Retina (tissue), 1 donor: ENCODE measurements at places on chromosomes 2 and 18.

- no peak for DNase-seq
These were observed 772.6 kb downstream of the TSN start for GRCh38 chr2:122528061-122528460.

DNA sequence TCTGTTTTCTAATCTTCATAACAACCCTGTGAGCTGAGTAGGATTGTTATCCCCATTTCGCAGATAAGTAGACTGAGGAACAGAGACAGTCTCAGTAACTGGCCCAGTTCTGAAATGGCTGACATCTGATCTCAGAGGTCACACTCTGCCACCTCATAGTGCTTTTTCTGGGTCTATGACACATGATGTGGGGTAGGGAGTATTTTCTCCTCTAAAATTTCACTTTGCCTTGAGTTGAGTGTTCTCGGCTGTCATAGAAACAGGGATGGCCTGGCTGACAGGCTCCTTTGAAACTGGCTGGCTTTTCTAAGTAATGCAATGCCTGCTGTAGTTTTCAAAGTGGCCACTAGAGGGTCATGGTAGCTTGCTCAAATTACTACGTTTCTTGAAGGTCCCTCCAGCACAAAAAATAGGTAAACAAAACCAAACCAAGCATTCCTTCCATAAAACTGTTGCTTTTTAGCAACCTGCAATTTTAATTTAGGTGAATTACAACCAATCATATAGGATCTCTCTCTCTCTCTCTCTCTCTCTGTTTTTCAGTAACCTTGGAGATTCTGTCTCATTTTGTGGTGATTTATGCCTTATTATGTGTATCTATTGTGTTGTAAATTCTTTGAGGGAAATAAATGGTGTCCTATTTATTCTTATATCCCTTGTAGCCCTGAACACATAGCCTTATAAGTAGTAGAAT, 84.2 kb upstream of the TTN start:
- peak; percentile 73 for DNase-seq

DNA sequence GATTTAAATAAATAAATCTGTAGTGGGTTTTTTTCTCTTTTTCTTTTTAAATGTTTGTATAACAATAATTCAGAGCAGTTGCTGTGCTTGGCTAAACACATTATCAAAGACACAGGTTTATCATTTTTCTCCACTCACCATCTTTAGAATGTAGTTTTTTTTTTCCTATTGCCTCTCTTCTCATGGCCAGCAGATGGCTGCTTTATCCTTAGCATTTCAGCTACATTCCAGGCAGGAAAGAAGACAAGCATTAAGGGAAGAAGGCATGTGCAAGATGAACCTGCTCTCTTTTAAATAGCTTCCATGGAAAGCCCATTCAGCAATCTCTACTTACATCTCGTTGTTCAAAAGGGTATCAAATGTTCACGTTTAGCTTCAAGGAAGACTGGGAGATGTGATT, 42.6 kb downstream of the ARHGAP15 start:
- DNase-seq: no peak

DNA sequence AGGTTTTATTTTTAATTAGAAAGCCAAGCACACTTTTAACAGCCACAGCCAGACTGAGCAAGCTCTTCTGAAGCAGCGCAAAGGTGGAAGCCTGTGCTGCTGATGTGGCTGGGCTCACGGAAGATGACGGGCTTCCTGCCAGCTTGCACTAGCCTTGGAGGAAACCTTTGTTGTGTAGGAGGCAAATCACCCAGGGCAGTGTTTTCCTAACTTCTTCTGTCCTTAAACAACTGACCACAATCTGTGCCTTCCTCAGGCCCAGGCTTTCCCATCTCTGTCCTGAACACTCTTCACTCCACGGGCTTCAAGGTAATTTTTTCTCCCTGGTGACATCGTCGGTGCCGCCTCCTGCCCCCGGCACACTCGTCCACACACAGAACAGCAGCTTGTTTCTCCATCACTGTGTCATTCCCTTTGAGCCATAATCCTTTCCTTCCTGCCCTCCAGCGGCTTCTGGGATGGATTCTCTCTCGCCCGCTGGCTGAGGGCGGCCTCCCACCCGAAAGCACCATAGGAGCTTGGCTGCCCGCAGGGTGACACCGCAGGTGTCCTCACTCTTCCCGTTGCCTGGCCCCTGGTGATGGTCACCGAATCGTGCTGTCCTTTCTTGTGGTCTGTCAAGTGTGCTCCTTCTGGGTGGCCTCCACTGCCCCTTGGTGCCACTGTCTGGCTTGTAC, 31.1 kb upstream of the INHBB start:
- DNase-seq: no peak

DNA sequence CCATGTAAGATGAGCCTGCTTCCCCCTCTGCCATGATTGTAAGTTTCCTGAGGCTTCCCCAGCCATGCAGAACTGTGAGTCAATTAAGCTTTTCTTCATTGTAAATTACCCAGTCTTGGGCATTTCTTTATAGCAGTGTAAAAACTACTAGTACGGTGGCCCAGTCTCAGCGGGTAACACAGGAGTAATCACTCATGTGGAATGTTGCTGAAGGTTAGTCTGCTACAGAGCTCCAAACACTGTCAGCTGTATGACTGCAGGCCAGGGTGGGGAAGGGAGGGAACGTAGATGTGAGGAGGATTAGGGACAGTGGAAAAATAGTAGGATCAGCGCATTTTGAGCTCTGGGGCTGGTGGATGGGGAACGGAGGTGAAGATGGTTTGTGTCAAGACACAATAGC, 711.2 kb upstream of the SOX11 start:
- no peak for DNase-seq

- no peak for DNase-seq
These were observed 29.1 kb downstream of the RTP5 start for GRCh38 chr2:241898463-241899270.

GRCh38 chr18:916562-916961, 11.9 kb downstream of the ADCYAP1 start:
- no peak for DNase-seq

DNA sequence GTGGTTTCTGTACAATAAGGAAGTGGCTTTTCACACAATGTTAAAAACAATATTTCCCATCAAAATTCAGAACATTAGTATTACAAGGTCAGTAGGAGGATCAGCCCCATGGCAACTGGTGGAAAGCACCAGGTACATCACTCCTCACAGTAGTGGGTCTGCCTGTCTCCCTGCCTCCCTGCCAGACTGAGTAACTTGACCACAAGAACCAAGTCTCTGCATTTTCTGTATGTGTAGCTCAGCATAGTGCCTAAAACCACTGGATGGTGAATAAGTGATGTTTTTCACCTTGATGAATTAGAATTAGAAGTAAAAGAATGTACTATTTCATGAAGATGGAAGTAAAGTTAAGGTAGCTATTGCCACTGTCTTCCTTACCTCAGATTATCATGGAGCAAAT, 4.1 kb upstream of the WDR7 start:
- DNase-seq: no peak

GRCh38 chr18:48827291-48828193, 123.2 kb downstream of the SMAD7 start:
- DNase-seq: peak; percentile 72

- no peak for DNase-seq
These were observed 1.7 kb upstream of the PRLH start for GRCh38 chr2:237564526-237565131.

GRCh38 chr2:192148241-192148619, 46.5 kb downstream of the TMEFF2 start:
- no peak for DNase-seq

GRCh38 chr2:181885096-181885495, 6.4 kb upstream of the ITPRID2 start:
- DNase-seq: no peak

DNA sequence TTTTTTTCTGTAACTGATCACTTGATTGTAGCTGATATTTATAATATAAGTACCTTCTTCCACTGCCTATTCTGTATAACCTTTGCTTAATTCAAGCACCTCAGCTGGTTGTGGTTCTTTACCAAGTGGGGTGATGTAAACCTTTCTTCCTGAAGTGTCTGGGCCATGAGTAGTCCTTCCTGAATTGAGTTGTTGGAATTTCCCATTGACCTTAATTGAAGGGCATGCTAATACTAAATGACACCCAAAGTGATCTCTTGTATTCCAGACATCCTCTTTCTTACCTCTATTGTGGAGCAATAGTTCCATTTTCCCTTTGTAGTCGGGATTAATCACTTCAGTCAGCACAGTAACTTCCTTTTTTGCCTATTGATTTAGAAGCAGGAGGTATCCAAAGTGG, 1496.8 kb upstream of the CELF4 start:
- DNase-seq: no peak

GRCh38 chr2:12317814-12318426, 398.8 kb upstream of the TRIB2 start:
- no peak for DNase-seq

- no peak for DNase-seq
These were observed 92.7 kb downstream of the PIK3C3 start for GRCh38 chr18:42047721-42048120.

DNA sequence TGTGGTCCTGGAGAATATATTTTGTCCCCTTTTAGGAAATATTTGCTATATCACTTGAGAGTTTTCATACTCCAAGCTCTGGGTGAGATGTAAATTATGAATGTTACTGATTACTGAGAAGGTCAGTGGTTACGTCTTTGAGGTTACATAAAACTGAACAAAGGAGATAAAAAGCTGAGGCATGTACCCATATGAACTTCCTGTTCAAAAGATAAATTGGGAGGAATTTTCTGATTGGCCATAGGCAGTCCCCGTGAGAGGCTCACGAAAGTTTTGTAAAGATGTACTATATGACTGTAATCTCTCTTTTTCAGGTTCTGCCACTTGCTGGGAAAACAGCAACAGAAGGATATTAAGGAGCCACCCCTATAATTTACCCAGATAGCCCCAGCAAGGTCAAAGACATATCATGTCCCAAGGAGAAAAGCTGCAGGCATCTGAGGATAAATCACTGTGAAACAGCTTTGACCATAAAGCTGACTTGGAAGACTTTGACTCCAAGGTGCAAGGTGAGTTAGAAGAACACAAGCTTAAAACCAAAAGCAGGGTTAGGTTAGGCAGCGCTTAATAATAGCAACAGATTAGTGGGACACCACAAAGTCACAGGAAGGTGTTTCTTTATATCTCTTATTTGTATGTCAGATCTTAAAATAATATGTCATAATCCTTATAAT, 90.4 kb downstream of the OSBPL6 start:
- no peak for DNase-seq

DNA sequence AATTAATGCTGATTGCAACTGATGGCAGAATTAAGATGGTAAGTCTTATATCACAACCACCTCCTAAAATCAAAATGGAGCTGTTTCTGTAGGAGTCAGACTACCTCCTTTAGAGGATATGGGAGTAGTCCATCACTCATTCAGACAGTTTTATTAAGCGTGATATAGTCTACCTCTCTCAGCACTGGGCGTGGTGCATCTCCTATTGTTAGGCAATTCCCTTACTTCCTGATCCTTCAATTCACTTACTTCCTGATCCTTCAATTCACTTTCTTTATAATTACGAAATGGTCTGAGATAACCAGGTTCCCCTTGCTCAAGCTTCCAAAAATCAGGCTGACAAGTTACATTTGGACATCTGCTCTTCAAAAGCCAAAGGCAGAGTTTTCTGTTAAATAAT, 31.9 kb downstream of the ATP8B1 start:
- DNase-seq: no peak

- no peak for DNase-seq
These were observed 123.8 kb downstream of the CELF4 start for GRCh38 chr18:37441821-37442220.

DNA sequence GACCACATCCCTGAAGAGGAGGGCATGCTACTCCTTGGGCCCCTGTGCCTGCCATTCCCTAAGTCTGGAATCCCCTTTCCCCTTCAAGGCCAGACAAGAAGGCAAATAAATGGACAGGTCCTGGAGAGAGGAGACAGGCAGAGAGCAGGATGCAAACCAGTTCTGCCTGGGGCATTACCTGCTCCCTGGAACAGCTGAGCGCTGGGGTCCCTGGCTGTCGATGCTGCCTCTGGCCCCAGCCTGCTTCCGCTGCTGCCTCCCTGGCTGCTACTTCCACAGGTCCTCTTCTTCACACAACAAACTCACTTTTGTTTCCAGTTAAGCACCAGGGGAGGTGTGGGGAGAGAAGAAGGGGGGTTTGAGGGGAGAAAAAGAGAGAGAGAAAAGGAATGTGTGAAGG, 53.1 kb downstream of the SLC4A5 start:
- no peak for DNase-seq

DNA sequence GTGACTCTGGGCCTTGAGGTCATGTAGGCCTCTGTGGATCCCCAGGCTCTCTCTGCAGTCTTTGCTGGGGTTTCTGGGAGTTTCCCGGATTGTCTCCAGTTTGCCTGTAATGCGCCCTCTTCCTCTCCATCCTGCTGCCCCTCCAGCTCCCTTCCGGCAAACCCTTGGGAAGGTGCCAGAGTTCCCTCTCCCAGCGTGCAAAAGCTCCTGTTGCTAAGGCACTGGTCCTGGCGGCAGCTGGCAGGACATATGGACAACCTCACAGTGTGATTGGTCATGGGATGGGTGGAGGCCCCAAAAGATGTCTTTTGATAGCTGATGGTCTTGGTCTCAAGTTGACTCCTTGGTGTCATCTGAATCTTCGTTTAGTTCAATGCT, 320.1 kb downstream of the CYP26B1 start:
- no peak for DNase-seq

GRCh38 chr2:163713534-163714311, 22.1 kb downstream of the FIGN start:
- DNase-seq: peak; percentile 74

DNA sequence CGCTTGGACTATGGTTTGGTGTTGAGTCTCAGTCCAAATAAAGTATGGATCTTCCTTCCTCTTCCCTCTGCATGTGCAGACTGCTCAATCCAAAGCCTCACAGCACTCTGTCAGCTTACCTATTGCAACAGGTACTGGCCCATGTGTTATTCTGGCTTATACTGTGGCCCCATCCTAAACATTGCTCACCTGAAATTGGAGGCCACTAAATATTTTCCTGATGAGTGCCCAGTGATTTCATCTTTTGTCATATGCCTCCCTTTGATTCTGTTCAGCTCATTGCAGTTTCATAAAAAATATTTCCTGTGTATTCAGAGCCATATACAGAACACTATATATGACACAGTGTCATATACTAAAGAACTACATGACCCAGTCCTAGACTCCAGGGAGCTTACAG, 86.3 kb upstream of the FAM136A start:
- no peak for DNase-seq

GRCh38 chr2:133072837-133073694, 403.1 kb upstream of the LYPD1 start:
- DNase-seq: no peak

- no peak for DNase-seq
These were observed 189.7 kb downstream of the TMEM247 start for GRCh38 chr2:46669016-46669415.

- DNase-seq: no peak
These were observed 129.7 kb downstream of the IRS1 start for GRCh38 chr2:226669905-226670304.

DNA sequence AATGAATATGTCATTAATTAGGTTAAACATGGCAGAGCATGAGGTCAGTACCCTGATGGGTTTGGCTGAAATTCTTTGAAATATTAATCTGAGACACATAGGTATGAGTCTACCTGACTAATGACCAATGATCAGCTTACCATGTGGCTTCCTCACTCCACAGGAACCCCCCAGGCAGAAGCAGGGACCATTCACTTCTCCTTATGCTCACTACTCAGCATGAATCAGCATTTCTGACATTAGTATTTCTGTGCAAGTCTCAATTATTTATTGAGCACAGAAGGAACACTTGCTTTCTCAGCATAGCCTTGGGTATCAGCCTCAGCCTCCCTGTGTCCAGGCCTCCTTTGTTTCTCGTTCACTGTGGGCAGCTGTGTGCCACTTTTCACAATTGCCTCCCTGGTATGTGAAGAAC, 9.3 kb upstream of the KCNE4 start:
- DNase-seq: no peak
